Nephron progenitor cell (in vitro differentiated cells): ENCODE measurements at places on chromosomes 4 and X.

DNA sequence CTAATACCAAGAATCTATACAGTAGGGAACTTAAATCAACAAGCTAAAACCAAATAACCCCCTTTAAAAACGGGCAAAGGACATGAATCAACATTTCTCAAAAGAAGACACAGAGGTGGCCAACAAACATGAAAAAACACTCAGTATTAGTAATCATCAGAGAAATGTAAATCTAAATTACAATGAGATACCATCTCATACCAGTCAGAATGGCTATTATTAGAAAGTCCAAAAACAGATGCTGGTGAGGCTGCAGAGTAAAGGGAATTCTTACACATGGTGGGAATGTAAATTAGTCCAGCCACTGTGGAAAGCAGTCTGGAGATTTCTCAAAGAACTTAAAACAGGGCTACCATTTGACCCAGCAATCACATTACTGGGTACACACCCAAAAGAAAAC is 167.8 kb downstream of the PACRGL start:
- no peak for DNase-seq

- no peak for DNase-seq
These were observed 90.2 kb downstream of the TET2 start for GRCh38 chr4:105236916-105237311.

- DNase-seq, result no peak
These were observed 114.8 kb downstream of the CDS1 start for GRCh38 chr4:84697615-84698201.

DNA sequence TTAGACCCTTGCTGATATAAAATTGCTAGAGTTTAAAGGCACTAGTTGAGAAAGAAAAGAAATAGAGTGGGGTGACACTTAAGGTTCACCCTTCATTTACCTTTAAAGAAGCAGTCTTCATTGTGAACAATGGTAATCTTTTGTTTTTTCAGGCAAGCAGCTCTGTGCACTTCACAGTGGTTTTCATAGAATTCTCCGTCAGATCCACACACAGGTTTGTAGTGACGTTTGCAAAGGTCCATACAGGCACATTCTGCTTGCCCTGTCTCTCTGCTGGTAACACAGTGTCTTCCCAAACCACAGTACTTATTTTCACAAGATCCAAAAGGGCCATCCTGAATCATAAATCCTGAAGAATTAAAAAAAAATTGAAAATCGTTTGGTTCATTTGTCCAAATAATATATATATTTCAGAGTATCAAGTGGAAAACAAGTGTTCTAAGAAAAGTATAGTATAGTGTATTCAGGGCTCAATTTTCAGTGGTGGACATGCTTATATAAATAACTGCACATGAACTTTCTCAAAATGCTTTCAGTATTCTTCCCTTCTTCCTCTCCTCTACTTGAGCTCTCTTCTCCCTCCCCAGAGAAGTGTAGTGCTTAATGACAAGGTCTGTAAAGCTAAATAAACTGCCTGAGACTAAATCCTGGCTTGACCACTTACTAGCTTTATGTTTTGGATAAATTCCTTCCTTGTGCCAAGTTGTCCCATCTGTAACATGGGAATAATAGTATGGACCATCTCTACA is 243.3 kb downstream of the FSTL5 start:
- DNase-seq, result no peak

GRCh38 chr4:36652857-36653256 is 371.4 kb downstream of the DTHD1 start:
- DNase-seq, result no peak

- no peak for DNase-seq
These were observed 216.8 kb downstream of the AFAP1 start for GRCh38 chr4:7722766-7723387.

GRCh38 chr4:73692254-73692653 is 48.1 kb upstream of the CXCL8 start:
- DNase-seq, result no peak

DNA sequence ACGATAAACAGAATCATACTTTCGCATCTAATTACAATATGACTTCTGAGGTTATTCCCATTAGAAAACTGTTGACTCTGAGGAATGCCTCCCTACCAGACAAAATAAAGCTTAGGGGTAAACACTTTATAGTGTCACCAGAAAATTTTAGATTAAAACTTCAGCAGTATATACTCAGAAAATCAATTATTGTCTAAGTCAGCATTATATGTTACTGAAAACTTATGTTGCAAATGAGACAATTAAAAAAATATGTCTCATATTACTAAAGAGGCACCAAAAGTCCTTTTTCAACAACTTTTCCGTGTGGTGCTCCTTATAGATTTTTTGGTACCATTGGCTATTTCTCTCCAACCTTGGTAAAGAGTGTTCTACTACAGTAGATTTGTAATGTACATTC is 91.4 kb downstream of the HMGN5 start:
- no peak for DNase-seq
